Kidney glomerular epithelial cell (primary cell): ENCODE measurements at places on chromosomes 3 and 15.

- no peak for DNase-seq
These were observed 21.3 kb upstream of the ACAD9 start for GRCh38 chr3:128858167-128858566.

- no peak for DNase-seq
These were observed 131.1 kb upstream of the GADL1 start for GRCh38 chr3:31025541-31025940.

DNA sequence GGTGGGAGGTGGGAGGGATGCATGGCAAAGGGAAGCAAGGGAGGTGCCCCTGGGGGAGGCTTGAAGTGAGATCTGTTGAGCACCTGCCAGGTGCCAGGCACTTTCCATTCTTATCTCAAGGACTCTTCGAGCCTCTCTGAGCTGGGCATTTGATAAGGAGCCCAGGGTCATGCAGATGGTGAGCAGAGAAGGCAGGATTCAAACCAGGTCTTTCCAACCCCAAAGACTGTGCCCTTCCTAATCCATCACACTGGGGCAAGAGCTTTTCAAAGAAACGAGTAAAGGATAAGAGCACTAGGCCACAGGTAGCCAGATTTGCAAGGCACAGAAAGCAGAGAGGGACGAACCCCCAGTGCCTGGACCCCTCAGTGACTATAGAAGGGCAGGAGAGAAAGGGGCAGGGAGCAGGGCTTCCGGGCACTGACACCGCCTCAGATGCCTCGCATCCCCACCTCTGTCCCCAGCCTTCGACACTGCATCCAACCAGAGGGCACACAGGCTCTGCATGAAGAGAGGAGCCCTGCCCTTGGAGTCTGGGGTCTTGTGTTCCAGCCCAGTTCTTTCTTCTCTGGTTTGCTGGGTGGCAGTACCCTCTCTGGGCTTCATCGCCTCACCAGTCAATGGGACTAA, 21.0 kb downstream of the IGDCC4 start:
- DNase-seq: no peak

DNA sequence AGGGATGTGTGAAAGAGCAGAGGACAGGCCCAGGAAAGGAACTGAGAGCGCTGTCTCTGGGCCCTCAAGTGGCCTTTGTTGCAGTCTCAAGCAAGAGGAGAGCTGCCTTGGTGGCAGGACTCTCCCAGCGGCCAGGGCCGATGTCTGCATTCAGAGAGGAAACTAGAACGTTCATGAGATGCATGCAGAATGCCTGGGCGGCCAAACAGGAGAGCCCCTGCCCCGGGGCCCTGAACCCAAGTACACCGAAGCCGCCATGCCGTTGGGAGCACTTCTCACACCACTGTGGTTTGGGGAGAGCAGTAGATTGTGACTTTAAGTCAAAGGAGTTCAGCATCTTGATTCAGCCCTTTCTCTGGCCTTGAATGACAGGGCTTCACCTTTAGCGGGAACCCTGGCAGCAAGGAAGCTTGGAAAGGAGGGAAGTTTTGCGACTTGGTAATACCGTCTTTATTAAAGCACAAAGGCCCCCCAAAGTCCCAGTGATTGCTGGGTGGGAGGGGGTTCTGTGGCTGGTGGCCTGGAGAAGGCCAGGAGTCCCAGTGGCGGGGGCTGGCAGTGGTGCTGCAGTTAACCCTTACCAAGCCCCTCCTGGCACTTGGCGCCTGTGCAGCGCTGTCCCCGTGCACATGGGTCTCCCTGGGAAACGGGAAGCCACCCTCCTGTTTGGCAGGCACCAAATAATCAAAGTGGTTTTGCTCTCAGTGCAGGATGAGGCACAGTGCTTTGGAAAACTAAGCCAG, 36.2 kb downstream of the SLC6A11 start:
- no peak for DNase-seq

DNA sequence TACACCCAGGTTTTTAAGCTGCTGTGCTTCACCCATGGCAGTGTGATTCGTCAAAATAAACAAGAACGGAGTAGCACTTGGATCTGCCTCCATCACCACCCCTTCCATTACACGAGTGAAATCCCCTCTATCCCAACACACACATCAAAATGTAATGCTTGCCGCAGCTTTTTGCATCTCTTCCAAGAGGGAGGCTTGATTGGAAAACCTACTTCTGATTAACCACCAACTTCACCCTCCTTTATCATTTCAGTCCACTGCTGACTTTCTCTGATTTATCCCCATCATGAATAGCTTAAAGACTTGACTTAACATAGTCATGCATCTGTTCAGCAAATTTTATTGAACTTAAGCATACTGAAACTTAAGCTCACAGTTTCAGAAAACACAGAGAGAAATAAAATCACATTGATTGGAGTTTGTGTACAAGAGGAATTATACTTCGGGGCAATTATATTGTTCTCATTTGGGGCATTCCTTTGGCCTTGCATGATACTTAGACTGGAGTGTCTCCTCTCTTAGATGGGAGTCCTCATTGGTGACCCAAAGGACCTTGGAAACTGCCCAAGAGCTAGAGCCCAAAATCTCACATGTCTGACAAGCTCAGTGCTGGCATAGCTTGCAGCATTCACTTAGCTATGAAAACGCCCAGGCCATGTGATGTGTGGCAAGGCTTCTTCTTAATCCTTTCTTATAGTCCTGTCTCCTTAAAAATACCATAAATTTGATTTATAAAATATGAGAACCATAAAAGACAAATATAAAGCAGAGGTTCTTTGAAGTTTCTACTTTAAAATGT, 124.3 kb upstream of the UMPS start:
- DNase-seq: no peak

DNA sequence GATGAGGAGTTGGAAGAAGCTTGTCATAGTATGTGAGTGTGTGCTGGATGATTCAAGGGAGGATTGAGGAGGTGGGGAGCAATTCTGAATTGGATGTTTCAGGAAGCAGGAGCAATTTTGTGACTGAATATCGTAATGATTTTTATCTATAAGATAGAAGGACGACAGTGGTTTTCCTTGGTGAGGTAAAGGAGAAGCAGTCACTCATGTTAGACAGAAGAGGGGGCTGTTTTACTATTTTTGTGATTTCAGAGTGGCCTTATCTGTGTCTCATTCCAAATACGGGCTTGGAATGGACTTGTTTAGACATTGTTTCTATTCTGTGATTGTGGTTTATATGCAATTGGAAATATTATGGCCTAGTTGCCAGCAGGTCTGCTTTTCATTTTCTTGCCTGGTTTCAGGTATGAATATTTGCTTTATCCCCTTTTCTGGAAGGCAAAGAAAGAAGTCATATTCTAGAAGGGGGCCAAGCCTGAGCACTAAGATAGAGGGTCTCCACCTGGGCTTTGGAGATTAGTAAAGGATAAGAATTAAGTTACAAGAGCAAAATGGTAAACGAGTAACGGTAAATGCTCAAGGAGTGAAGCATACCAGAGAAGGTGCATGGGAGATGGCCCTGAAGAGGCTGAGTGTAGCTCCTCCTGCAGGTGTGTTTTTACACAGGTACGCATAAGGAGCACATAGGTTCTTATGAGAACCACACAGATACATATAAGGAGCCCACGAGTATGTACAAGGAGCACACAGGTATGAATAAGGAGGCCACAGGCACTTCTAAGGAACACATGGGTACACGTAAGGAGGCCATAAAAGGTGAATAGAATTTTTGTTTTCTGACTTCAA, 124.6 kb upstream of the KCNAB1 start:
- DNase-seq: peak; percentile 20

- no peak for DNase-seq
These were observed 151.2 kb downstream of the MYRIP start for GRCh38 chr3:39960515-39961191.
